Mucosa of gallbladder (tissue), 1 donor: ENCODE measurements at places on chromosomes 5 and 9. TPM values are rescaled to one million over a fixed set of nuclear protein-coding genes. Genes with fewer than 3 reads are reported as not detected.
A peak's percentile ranks its signal among the peaks of the same experiment; 100 is the strongest.

DNA sequence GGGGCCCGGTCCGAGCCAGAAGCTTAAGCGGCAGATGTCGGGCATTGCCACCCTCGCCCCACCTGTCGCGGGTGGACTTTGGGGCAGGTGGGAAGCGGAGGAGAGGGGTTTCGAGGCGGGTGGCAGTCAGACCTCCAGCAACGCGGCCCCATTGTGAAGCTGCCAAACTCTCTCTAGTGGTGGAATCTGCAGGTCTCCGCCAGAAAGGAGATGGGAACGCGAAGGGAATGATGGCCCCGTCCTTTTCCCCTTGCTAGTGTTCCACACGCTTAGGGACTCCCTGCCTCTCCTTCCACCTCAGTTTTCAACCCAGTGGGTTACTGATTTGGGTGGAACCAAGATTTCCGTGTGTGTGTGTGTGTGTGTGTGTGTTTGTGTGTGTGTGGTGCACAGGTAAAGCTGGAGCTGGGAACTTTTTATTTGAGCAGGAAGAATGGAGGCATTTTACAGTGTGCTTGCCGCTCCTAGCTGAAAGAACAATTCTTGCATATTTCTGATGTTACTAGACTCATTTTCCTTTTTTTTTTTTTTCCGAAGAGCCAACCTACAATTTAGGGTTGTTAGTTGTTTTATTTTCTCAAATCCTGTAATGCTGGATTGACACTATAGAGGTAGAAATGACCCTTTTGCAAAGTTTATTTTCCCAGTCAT lies 1.3 kb downstream of the MACIR start:
- peak; percentile 21 for DNase-seq

- no peak for DNase-seq
Measured at GRCh38 chr5:82349652-82350051, 71.5 kb upstream of the RPS23 start.

DNA sequence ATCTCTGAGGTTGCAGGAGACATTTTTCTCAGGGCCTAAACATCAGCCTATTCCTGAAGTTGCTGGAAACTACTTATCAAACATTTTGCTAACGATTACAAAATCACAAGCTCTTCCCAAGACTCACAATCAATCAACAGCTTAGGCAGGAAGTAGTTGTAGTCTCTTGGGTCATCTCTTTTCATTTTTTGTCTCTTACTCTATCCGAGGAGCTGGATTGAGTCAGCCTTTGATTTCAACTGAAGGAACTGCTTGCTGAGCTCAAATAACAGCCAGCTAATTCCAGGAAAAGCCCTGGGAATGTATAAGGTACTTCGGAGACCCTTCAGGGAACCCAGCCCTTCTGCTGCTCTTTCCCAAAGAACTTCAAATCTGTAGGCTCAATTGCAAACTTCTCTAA lies 398.9 kb downstream of the PLK2 start:
- DNase-seq = no peak

DNA sequence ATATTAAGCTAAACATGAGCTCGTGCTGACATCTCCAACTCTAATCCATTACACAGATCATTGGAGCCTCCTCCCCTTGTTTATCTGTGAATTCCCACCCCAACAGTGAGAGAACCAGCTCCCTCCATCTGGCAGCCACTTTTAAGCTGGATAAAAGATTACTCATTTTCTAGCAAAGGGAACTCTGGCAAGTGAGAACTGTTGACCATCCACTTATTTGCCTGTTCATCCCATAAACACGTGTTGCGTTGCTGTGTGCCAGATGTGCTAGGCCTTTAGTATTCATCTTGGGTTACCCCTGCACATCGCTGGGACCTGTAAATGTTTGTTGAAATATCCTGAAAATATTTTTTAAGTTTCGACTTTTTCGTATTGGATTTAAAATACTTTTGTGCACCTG lies 2.4 kb upstream of the TOR1A start:
- DNase-seq = no peak

DNA sequence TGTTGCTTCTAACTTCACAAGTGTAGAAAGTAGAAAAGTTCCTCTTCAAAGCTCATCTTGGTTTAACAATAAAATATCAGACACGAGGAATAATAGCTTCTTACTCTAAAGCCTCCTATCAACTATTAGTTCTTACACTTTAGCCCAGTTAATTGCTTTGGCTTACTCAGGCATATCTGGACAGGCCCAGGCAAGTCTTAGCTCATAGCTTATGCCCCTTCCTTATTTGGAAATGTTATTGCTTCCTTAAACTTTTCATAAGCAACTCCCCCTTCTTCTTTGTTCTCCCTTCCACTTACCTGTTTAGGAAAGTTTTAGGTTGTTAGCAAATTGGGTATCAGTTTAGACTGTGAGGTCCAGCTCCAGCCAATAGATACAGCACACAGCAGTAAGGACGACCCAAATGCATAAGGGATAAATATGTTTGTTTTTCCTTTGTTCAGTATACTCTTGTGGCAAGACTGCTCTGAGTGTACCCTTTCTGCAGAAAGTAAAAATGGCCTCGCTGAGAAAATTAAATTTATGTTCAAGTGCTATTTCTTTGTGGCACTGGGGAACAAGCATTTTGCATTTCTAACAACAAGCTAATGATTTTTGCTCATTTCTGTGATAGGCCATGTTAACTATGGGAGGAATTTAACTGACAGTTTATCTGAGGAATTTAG lies 162.1 kb downstream of the SMC2 start:
- no peak for DNase-seq

DNA sequence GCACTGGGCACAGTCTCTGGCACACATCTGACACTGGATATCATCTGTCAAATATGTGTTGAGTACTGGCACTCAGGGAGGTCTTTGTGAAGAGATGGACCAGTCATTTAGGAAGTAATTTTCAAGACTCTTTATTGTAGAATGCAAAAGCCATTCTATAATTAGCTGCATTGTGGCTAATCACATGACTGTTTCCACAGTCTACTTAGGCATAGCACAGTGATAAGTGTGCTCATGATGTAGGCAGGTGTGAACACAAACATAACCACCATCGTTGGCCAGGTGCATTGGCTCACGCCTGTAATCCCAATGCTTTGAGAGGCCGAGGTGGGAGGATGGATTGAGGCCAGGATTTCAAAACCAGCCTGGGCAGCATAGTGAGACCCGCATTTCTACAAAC lies 62.2 kb downstream of the CFAP77 start:
- DNase-seq = no peak

DNA sequence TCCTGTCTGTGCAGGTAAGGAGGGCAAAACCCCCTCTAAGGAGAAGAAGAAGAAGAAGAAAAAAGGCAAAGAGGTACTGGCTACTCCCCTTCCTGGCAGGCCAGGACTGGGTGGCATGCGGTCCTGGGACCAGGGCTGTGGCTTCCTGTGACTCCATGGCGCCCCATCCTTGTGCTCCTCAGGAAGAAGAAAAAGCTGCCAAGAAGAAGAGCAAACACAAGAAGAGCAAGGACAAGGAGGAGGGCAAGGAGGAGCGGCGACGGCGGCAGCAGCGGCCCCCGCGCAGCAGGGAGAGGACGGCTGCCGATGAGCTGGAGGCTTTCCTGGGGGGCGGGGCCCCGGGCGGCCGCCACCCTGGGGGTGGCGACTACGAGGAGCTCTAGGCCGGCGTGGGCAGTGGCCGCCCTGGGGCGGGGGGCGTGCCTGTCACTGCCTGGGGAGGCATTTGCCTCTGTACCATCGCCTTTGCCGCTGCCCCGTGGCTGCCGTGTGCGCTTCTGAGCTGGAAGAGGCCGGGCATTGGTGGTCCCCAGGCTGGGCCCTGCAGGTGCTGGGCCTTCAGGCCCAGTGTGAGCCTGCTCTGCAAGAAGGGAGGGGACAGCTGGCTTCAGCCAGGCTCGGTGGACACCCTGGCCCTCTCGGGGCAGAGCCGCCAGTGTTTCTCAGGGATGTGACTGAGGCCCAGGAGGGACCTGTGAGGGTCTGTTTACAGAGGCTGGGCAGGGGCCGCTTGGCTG lies 2.0 kb upstream of the AJM1 start:
- DNase-seq = no peak

GRCh38 chr9:127096208-127096607 lies 26.2 kb downstream of the ANGPTL2 start:
- DNase-seq = no peak

- no peak for DNase-seq
Measured at GRCh38 chr5:141490271-141490670, 1.4 kb downstream of the PCDHGC5 start.

DNA sequence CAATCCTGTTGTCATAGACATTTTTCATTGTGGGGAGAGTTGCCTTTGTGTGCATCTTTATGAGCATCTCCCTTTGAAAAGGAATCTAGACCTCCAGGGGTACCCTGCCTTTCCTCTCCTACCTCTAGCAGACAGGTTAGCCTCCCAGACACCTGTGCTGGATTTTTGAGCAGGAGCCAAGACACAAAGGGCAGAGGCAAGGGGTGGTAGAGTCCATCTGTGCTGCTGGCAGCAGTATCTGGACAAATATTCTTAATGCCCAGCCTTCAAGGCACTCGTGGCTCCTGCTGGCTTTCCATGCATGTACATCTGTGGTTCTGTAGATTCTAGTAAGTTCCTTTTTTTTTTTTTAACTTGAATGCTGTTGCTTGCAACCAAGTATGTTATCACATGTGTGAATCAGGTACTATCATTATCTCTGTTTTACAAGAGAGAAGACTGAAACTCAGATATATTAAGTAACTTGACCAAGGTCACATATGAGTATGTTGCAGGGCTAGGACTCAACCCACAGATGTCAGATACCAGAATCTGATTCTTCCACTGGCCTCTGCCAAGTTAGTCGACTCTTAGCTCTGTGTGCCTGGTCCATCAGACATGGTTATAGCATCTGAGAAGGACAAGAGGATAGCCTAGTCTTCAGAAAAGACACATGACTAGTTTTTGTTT lies 32.9 kb upstream of the GPR151 start:
- DNase-seq = no peak

GRCh38 chr5:177350776-177351391 lies 584 bp downstream of the LMAN2 start:
- DNase-seq = no peak

GRCh38 chr9:136222906-136223285 lies 18.0 kb upstream of the LHX3 start:
- no peak for DNase-seq

DNA sequence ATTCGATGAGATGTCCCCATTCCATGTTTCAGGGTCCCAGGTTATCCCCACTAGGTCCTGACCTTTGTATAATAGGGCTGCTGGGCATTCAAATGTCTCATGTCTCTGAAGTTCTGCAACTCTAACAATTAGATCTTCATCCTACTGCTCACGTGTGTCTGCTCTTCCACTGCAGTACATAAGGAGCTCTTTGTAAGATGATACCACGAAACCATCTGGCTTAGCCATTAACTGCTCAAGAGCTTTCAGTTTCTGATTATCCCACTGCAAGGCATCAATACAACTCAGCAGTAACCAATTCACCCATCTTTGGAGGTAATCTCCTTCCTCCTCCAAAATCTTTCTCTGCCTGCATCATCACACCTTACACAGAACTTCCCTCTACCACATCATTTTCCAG lies 49.9 kb upstream of the PPP2CA start:
- no peak for DNase-seq

DNA sequence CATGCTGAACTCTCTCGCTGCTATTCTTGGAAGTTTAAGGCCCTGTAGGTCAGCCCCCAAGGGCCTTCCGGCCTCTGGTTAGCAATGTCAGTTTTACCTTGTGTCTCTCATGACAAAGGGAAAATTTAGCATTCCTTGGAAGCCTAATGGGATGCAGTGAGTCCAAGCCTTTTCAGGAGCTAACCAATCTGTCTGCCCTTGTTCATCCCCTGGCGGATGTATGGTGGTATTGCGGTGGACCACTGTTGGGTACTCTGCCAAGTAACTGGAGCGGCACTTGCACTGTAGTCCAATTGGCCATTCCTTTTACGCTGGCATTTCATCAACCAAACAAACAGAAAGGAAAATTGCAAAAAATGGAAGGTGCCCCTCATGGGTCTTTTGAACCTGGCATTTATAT lies 318.4 kb upstream of the NMUR2 start:
- DNase-seq = no peak

DNA sequence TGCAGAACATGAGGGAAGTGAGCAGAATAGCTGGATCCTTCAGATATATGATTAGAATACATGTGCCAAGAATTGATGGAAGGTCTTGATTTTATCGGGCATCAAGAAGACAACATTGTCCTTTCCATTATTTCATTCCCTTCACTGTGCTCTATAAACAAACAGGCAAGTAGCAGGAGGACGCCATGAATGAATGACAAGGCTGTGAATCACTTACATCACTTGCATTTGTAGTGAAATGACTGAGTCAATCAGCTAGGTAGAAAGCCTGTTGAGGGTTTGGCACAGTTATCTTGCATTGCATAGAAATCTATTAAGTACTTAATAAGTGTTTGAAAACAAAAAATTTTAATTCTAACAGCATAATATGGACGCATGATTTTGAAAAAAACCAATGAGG lies 548.8 kb upstream of the IZUMO3 start:
- no peak for DNase-seq

DNA sequence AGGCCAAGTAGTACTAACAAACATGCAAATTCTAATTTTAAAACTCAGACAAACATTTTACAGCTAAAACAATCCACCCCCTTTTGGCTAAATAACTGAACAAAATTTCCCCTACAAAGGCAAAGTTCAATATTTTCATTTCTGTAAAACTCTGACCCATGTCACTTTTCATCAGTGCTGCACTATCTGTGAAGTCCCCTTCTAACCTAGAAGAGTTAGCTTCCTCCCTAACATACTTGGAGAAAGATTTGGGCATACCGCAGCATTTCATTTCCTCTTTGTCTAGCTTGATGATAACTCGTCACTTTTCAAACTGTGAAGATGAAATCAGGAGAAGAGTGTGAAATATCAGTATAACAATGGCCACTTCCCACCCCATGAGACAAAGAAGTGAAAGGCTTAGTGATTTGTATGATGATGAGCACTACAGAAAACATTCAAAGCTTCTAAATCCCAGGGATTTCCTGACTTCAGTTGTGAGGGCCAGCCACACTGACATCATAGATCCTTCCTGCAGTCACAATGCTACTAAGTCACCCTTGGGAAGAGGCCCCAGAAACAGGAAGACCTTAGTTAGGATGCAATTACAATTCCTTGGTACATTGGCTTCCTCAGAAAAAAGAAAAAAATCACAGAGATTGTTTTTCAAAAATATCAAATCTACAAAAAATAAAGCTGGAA lies at the start of gene FAM81B:
FAM81B (plus strand) TSS at position 555 of the 681 bp plus-strand sequence; CDS start at position 579, 24 bp downstream.
- DNase-seq = no peak

- DNase-seq = no peak
Measured at GRCh38 chr5:126736141-126736540, 40.8 kb upstream of the LMNB1 start.

- DNase-seq = no peak
Measured at GRCh38 chr5:126852091-126852571, 75.2 kb downstream of the LMNB1 start.

GRCh38 chr9:121650217-121651007 lies 1.0 kb upstream of the DAB2IP start:
- DNase-seq = peak; percentile 50

Gene TPPP
- total RNA-seq = 9.9 TPM

Gene SLC46A2
- total RNA-seq = 0.14 TPM

Gene ENTPD8
- total RNA-seq = 27.9 TPM

Gene PANK3
- total RNA-seq = 56.7 TPM

Gene GPR151
- not detected for total RNA-seq

Gene SLC2A8
- total RNA-seq = 25.0 TPM

Gene PCDHB7
- 2.1 TPM for total RNA-seq

Gene HSPB3
- 0.46 TPM for total RNA-seq

Gene FAM13B
- 35.7 TPM for total RNA-seq

Gene IL9
- total RNA-seq = not detected

Gene PALM2AKAP2
- 10.1 TPM for total RNA-seq

Gene SLC25A2
- total RNA-seq = not detected

Gene KIAA1958
- 11.3 TPM for total RNA-seq

Gene PRUNE2
- 91.7 TPM for total RNA-seq

Gene SLC24A2
- total RNA-seq = 0.06 TPM
